Hematopoietic multipotent progenitor cell treated with erythropoietin and hydrocortisone succinate and interleukin-3 and kit ligand, for 17 days (in vitro differentiated cells): ENCODE measurements at places on chromosomes 3 and 15.

- no peak for DNase-seq
Measured at GRCh38 chr3:27354161-27354560, 15.0 kb downstream of the NEK10 start.

DNA sequence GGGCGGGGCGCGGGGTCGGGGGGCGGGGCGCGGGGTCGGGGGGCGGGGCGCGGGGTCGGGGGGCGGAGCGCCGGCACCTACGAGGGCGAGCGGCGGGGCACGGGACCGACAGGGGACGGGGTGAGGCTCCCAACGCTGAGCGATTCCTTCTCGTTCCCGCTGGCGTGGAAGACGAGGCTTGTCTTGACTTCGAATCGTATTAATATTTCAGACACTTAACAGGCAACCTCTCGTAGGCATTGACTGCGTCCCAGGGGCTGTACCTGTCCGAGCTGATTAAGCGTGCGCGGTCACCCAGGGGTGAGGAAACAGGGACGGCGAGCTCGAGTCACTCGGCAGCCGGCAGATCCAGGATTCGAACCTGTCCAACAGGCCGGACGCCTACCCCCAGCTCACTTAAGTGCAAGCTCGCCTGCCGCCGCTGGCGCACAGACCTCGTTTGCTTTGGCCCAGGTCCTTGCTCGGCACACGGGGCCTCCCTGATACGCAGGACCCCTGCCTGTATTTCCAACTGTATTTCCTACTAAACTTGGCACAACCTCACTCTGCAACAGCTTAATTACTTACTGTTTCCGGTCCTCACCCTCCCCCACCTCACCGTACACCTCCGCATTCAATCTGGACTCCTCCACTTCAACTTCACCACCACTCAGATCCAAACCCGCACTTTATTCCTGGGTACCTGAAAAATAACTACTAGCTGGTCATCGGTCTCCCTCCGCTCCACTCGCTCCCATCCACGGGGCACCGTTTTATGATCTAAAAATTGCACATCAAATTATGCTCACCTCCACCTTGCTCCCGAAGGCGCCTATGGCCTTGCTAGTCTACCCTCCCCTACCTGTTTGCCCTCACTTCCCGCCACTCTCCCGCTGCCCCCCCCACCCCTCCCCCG is 722 bp upstream of the ZXDC start:
- DNase-seq: peak; percentile 77

DNA sequence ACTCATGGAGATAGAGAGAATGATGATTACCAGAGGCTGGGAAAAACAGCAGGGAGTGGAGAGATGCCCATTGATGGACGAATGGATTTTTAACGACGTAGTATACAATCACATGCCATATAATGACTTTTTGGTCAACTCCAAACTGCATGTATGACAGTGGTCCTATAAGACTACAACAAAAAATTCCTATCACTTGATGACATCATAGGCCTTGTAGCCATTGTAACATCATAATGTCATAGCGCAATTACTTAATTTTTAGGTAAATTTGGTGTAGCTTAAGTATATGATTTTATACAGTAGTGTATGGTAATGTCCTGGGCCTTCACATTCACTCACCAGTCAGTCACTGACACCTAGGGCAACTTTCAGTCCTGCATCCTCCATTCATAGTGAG is 264.3 kb downstream of the RAP2B start:
- no peak for DNase-seq

GRCh38 chr15:87741350-87741749 is 515.2 kb downstream of the NTRK3 start:
- DNase-seq: no peak

- no peak for DNase-seq
Measured at GRCh38 chr15:85625856-85626255, 168.9 kb downstream of the KLHL25 start.

DNA sequence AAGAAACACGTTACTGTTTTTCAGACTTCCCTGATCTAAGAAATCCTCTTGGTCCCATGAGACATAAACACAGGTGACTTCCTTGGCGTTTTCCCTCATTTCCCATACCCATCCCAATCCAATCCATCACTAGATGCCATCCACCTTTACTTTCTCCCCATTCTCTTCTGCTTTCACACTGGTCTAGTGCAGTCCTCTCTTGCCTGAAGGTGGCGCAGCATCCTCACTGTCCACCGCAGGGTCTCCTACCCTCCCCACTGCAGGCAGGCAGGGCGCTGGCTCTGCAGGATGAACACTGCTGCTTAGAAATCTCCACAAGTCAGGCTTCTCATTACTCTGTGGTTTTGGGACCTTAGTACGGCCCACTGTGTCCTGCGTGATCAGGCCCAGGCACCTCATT is 58.2 kb downstream of the RAB7A start:
- DNase-seq: no peak

DNA sequence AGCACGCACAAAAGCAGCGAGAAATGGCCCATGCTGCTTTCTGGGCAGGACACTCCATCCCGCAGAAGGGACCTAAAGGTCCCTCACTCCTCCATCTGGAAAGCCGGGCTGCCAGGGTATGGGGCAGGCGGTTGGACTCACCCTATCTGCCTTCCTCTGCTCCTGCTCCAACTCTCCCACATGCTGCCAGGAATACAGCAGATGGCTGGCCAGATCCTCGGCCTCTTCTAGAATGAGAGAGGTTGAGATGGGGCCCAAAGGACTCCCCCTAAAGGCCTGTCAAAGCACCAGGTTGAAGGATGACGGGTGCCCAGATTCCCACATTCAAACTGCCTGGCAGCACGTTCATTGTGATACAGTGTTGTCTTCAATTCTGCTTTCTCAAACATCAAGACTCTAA is 85.1 kb upstream of the C2CD4B start:
- DNase-seq: no peak

DNA sequence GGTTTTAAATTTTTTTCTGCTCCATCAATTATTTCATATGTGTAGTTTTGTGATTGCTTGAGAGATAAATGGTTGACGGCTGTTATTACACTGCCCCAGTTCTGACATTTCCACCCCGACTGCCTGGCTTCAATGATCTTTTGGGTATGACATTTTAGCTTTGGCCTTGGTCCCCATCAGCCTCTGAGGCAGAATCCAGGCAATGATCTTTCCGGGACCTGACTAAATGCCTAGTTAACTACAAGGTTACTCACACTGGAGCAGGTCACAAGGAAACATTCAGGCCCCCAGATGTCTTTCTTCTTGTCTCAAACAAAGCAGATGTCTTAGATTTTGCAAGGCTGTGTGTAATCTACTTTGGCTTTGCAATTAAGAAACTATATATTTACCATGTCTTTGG is 61.1 kb upstream of the TMCO5A start:
- no peak for DNase-seq

- DNase-seq: no peak
Measured at GRCh38 chr3:140052771-140053702, 118.1 kb downstream of the CLSTN2 start.

- no peak for DNase-seq
Measured at GRCh38 chr3:55935241-55935640, 448.1 kb upstream of the WNT5A start.

DNA sequence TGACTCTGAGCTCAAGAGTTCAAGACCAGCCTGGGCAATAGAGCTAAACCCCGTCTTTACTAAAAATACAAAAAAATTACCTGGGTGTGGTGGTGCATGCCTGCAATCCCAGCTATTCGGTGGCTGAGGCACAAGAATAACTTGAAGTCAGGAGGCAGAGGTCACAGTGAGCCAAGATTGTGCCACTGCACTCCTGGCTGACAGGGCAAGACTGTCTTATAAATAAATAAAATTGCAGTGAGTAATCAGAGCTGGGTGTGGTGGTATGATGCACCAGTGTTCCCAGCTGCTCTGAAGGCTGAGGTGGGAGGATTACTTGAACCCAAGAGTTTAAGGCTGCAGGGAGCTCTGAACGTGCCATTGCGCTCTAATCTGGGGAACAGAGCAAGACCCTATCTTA is 55.9 kb upstream of the GCNT3 start:
- DNase-seq: no peak
